ENCODE measurements at places on chromosomes 13 and 19. TPM values are rescaled to one million over a fixed set of nuclear protein-coding genes. Genes with fewer than 3 reads are reported as not detected.

- H3K27ac ChIP-seq = peak overlapping the region; percentile 86
- H3K4me1 ChIP-seq = peaks cover 59% of the 10 kb centered on the region
- no peak for DNase-seq
- H3K36me3 ChIP-seq = peaks cover 2% of the 10 kb centered on the region
- no peaks in the 10 kb centered on the region for H3K27me3 ChIP-seq
- peak overlapping the region; percentile 92 for H3K4me3 ChIP-seq
Observed at GRCh38 chr19:4971424-4971793, 2.5 kb downstream of the KDM4B start.

DNA sequence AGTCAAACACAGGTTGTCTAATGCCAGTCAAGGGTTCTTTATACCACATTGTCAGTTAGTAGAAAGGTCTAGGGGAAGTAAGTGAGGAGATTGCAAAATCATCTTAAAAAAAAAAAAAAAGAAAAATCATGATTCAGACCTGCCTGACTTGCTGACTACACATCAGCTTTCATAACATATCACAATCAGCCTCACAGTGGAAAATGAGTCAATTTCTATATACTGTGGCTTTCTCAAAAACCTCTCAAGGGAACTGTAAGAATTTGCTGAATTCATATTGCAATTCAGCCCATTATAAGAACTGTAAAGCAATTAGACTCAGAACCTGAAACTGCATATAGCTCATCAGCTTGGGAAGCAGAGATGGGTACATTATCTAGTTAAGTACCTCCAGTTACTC is 75.3 kb upstream of the GPC6 start:
- no peaks in the 10 kb centered on the region for H3K27me3 ChIP-seq
- no peak overlapping the region for H3K4me3 ChIP-seq
- no peaks in the 10 kb centered on the region for H3K36me3 ChIP-seq
- H3K27ac ChIP-seq = peak overlapping the region; percentile 42

Gene MYO9B
- total RNA-seq = 94.6 TPM

Gene CAMSAP3
- 0.41 TPM for total RNA-seq

Gene TLE6
- 1.1 TPM for total RNA-seq

Gene LINGO3
- 0.15 TPM for total RNA-seq

Data from chondrocyte (in vitro differentiated cells).